Activated CD4-positive, alpha-beta T cell treated with anti-CD3 and anti-CD28 coated beads, Interleukin-2, Interleukin-6, amounts not matched to agents 100 ng/mL and 50 ng/mL, durations not matched to agents 16 hours and 8 hours (primary cell): ENCODE measurements at places on chromosomes 4 and X.
A peak's percentile ranks its signal among the peaks of the same experiment; 100 is the strongest.

- DNase-seq, result no peak
These were observed 647.8 kb upstream of the LCORL start for GRCh38 chr4:18669390-18669789.

DNA sequence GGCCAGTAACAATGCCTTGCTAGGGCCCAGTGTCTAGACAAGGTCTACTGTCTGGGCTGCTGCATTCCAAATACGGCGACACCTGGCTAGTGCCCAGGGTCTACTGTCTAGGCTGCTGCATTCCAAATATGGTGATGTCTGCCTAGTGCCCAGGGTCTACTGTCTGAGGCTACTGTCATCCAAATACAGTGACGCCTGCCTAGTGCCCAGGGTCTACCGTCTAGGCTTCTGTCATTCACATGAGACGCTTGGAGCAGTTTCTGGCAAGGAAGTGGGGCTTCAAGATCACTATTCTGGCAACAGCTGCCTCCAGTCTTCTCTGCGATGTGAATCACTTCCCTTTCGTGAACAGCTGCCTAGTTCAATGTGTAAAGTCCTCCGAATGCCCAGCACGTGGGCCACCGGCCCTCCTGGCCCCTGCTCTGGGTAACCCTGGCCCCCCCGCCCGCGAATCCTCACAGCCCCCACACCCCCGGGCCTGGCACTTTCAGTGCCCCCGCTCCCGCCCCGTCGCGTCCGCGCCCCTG is 12.7 kb downstream of the ACOX3 start:
- peak; percentile 26 for DNase-seq

DNA sequence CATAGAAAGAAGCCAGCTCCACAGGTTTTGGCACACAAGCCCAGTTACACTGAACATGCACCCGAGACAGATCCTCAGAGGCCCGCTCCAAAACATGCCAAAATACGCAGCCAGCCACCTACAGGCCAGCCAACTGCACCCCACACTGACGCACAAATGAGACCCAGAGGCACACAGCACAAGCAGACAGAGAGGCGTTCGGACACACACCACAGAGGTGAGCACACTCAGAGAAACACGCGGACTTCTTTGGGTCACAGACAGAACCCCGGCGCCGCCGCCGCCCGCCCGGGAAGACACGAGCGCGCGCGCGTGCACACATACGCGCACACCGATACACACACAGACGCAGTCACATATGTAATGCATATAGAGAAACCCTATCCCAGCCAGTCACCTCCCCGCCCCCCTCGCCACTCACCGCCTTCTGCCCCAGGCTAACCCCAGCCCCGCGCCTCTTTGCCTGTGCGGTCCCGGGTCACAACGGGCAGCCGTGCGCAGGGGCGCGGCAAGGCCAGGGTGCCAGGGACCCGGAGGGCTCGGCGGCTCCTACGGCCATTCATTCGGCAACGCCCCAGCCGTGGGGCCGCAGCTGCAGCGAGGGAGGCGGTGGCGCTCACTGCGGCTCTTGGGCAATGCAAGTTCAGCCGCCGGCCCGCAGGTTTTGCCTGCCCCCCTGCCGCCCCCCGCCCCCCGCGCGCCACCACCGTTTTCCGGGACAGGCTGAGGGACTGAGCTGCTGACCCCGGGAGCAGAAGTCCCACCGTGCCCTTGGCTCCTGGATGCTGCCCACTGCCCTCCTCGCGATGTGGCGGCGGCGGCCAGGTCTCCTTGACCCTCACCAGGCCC is 553 bp downstream of the SEPTIN6 start:
- DNase-seq, result peak; percentile 78

DNA sequence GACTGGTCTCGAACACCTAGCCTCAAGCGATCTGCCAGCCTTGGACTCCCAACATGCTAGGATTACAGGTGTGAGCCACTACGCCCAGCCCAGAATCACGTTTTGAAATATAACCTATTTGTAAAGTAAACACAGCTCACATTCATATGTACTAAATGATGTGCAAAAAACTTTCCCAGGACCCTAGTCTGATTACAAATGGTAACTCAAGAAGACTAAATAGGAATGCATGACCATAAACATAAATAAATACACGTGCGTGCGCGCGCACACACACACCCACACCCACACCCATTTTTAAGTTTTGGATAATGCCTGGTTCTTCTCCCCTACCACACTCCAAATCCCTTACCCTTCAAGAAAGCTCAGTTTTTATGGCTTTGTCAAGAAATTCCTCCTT is 163.9 kb downstream of the NR3C2 start:
- no peak for DNase-seq

DNA sequence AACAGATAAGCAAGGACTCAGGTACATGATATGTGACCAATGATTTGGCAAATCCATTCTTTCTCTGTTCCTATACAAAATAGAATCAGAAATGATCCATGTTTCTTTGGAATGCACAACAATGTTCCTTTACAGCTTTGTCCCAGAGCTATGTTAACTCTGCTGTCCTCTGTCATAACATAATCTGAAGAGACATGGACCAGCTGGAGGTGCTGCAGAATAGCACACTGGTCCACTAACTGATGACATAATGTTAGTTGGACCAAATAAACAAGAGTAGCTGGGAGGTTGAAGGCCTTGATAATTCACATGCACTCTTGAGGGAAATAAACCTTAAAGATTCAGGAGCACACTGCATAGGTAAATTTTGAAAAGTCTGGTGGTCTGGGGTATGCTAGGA is 23.0 kb upstream of the DHX15 start:
- no peak for DNase-seq

DNA sequence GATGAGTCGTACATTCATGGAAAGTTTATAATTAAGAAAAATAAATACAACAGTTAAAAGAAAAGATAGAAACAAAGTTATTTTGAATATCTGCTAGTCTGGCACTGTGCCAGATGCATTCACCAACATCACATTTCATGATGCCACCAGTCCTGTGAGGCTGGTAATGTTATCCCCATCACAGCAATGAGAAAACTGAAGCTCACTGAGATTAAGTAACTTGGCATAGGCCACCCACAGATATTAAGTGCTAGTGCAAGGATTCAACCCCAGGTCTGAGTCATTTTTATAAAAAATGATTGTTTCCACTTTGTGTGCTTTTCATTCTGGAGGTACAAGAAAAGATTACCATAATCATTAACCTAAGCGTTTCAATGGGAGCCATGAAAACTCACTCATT is 65.0 kb upstream of the IL15 start:
- no peak for DNase-seq

DNA sequence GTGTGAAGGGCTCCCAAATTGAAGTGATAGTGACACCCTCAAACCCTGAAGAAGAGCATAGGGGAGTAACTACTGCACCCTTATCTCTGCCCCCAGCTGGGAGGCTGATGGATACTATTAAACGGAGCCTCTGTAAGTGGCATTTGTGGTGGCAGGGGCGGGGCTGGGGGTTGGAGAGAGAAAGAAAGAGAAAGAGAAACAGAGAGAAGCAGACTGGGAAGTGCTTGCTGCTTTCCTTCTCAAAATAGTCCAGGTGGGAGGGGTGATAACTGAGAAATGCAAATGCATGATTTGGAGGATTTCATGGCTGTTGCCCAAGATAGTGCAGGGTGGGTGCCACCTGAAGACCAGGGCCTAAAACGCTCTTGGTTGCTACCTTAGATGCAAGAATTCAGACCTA is 253.5 kb upstream of the GATB start:
- peak; percentile 18 for DNase-seq

DNA sequence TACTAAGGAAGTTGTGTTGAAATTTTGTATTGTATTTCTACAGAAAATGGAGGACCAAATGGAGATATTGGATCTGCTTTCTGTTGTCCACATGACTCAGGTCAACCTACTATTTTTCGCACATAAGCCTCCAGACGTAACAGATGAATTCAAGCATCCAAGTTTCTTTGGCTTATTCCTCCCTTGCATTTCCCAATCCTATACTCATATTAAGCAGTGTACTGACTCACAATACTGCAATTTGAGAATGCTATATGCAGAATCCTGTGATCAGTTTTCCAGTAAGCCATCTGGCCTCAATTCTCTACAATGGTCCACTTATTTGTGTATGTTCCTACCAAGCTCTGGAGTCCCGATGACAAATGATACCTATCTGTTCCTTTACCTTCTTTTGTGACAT is 75.7 kb downstream of the ASB9 start:
- DNase-seq, result no peak

DNA sequence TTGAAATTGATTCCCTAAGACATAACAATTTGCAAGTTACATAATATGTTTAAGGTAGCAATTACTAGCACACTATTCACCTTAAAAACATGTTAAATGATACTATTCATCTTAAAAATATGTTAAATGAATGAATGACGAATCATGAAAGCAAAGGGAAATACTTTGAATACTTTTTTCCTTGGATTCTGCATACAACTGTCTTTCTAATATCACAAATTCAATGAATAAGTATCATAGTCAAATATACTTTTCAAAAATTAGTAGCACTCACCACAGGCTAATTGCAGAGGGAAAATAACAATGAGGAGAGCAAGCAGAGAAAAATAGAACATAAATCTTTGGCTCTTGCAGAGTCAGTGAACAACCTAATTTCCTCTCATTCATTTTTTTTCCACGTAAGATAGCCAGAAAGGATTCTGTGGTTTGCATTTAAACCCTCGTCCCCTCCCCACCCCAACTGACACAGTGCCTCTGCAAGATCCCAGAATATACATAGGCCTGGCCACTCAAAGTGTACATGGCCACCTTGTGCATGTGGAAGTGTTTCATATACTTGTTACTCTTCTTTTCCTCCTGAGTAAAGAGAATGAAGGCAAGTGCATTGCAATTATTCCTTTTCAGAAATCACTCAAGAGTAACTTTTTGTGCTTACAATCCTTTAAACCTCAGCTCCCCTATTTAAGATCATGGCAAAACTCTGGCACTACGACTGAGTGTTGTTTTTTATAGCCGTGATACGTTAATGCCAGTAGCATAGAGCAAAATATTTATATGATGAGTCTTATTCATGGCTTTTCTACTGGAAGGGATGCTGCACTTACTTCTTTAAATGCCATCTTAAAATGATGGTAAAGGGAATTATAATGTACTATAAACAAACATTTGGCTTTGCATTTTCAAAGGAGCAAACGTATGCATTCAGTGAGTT is 236.4 kb downstream of the PDGFC start:
- DNase-seq, result no peak

GRCh38 chrX:40199704-40200103 is 101.9 kb upstream of the BCOR start:
- no peak for DNase-seq

GRCh38 chrX:129779747-129780146 is at the start of gene SASH3:
Gene SASH3, plus strand, starts transcription at chrX:129779949. Its CDS starts 149 bp downstream, at chrX:129780098.
- peak; percentile 84 for DNase-seq

GRCh38 chrX:71053217-71053621 is 14.9 kb downstream of the SNX12 start:
- peak; percentile 48 for DNase-seq

DNA sequence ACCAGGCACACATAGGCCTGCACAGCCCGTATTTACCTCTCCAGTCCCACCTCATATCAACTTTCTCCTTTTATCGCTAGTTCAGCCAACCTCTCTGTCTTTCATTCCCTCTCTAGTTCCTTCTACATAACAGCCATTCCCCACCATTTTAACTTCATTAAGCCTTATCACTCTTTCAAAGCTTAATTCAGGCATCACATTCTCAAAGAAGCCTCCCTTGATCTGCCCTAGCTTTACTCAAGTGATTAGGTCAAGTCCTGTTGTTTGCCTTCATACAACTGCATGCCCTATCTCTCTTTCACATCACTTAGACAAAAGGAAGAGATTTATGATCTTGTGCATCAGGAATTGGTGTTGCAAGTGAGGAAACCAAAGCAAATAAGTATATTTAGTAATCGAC is 74.2 kb downstream of the ALPK1 start:
- DNase-seq, result no peak

DNA sequence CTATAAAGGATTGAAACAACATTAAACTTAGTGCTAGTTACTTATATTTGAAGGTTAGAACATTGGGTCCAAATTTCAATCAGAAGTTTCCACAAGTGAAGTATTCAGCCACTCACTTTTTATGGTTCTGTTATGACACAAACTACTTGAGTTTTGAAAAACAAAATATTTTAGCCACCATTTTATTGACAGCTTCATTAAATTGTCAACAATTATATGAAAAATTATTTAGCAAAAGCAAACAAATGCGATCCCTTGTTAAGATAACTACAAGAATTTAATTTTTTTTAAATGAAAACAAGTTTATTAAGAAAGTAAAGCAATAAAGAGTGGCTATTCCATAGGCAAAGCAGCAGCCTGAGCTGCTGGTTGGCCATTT is 3.1 kb downstream of the CXCL2 start:
- DNase-seq, result no peak

GRCh38 chr4:184329659-184330400 is 112.2 kb upstream of the ENPP6 start:
- peak; percentile 52 for DNase-seq

GRCh38 chrX:18617407-18617750 is 54.5 kb downstream of the RS1 start:
- DNase-seq, result no peak

DNA sequence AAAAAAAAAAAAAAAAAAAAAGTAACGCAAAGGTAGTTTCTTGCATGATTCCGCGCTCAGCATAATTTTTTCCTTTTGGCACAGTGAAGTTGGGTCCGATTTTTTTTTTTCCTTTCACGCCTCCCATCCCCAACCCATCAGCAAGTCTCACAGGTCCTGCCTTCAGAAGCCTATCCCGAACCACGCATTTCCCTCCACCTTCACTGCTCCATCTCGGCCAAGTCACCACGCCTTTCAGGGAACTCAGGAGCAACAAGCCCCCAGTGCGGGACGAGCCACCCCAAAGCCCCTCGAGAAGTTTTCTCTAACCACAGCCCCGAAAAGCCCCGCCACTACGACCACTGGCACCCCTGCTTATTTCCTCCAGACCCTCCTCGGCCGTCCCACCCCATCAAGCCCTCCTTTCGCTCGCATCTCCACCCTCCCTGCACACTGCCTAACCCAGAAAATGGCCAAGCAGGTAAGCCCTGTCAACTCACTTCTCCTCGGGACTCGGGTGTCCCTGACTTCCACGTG is 1.0 kb downstream of the SLBP start:
- no peak for DNase-seq

DNA sequence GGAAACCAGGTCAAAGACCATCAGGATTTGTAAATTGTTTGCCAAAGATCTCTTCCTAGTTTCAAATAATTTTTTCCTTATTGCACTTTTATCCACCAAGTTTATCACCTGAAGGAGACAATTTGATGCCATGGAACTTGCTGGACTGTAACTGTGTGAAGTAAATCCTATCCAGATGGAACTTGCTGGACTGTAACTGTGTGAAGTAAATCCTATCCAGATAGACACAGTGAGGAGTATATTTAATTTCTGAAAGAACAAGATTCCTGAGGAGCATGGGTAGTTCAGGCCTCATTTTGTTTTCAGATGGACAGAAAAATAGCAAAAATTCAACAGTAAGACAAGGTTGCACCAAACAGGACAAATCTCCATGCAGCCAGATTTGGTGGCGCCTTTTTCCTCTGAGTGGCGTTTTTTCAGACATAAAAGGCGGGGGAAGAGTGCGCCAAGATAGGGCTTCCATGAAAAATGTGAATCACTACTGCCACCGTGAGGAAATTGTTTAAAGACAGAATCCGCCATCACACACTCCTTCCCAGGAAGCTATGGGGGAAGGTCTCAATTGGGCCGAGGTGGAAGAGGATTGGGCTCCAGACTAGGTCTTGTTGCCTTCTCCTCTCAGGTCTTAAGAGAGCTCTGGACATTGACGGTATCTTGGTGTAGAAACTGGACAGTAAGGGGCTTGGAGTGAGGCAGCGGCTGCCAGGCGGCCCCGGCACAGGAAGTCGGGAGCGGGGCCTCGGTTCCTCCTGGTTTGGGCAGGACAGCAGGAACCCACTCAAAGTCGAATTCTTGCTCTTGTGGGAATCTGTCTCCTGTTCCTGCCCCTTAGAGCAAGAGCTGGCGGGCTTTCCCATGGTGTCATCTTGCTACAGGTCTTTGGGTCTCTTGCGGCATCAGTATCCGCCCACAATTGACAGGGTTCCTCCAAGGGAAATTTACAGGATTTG is 234.7 kb downstream of the OR13H1 start:
- DNase-seq, result peak; percentile 89
